ENCODE measurements at places on chromosomes 2 and 18. TPM values are rescaled to one million over a fixed set of nuclear protein-coding genes. Genes with fewer than 3 reads are reported as not detected.

KCNK3 gene
- not detected for polyA plus RNA-seq

TMEM198 gene
- polyA plus RNA-seq, result 0.28 TPM

AGXT gene
- polyA plus RNA-seq, result not detected

ITGA6 gene
- polyA plus RNA-seq, result 2.0 TPM

KIF1A gene
- not detected for polyA plus RNA-seq

TDRD15 gene
- polyA plus RNA-seq, result 0.34 TPM

RESP18 gene
- not detected for polyA plus RNA-seq

MOB1A gene
- 196 TPM for polyA plus RNA-seq

VWA3B gene
- polyA plus RNA-seq, result not detected

CNRIP1 gene
- polyA plus RNA-seq, result not detected

ASXL2 gene
- 8.4 TPM for polyA plus RNA-seq

ALPI gene
- polyA plus RNA-seq, result not detected

KCNG2 gene
- not detected for polyA plus RNA-seq

TRIM43 gene
- polyA plus RNA-seq, result not detected

CD28 gene
- 1.3 TPM for polyA plus RNA-seq

MAL gene
- polyA plus RNA-seq, result 10.2 TPM

MYOM1 gene
- 2.4 TPM for polyA plus RNA-seq

KLHL14 gene
- 22.5 TPM for polyA plus RNA-seq

IL36G gene
- polyA plus RNA-seq, result not detected

PRKAG3 gene
- polyA plus RNA-seq, result not detected

GALNT13 gene
- polyA plus RNA-seq, result not detected

PDK1 gene
- polyA plus RNA-seq, result 17.9 TPM
